ENCODE measurements at places on chromosomes 6 and 20.

DNA sequence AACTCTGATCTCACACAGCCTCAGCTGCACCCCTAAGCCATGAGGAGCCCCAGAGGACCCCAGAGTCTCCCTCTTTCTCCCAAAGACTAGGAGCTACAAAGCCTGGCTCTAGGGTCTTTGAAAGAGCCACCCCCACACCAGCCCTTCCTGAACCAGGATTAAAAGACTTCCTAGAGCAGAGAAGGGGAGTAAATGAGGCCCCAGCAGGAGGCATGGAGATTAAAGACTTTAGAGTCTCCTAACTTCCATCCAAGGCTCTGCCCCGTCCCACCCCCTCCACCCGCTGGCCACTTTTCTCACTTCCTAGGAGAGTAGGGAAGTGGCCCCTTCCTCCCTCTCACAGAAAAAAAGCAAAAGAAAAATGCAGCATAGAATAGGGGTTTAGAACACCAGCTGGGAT, 1.7 kb downstream of the PREX1 start:
- no peak for DNase-seq

DNA sequence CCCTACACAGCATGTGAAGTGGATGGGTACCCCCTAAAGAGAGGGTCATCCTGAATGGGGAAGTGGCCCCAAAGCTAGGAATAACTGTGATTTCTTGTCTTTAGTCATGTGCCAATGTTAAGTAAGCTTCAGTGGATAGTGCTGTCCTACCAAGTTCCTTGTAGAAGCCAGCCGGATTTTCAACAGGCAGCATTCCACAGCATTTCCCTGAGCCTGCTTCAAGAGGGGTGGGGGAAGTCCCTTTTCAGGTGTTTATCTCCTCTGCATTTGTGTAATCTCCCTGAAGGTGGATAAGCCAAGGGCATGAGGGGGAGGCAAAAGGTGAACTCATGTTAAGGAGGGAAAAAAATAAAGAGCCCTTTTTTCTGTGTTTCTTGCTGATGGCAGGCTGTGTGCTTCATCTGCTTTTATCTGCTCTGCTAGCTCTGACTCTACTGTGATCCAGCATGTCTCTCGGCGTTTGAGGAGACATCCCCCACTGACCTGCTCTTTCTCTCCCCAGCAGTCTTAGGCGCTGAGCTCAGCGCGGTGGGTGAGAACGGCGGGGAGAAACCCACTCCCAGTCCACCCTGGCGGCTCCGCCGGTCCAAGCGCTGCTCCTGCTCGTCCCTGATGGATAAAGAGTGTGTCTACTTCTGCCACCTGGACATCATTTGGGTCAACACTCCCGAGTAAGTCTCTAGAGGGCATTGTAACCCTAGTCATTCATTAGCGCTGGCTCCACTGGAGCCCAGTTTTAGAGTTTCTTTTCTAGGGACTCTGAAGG, 1.9 kb downstream of the EDN1 start:
- no peak for DNase-seq

DNA sequence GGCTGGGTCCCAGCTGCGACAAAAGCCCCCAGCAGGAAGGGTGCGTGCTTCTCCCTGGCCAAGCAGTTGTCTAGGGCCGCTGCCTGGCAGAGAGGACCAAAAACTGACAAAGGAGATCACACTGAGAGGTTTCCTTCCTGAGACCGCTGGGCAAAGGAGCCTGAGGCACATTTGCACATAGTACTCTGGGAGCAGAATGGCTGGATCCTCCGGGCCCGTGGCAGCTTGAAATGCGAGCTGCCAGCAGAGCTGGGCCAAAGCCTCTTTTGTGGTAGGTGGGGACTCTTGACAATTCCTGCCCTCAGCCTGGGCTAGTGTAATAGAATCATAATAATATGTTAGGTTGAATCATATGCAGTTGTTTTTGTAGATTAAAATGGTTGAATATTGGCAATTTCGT, 33.1 kb upstream of the RNF8 start:
- DNase-seq, result no peak

GRCh38 chr6:111176038-111176759, 88.9 kb downstream of the SLC16A10 start:
- DNase-seq, result no peak

GRCh38 chr20:40427026-40427425, 262.0 kb downstream of the MAFB start:
- no peak for DNase-seq

All from stimulated activated CD8-positive, alpha-beta memory T cell treated with anti-CD3 and anti-CD28 coated beads, Interleukin-7, amount 100 ng/mL, for 24 hours (primary cell).